ENCODE measurements at places on chromosomes 1 and 21. TPM values are rescaled to one million over a fixed set of nuclear protein-coding genes. Genes with fewer than 3 reads are reported as not detected.

RORC gene
- total RNA-seq: 0.23 TPM

CHIA gene
- total RNA-seq: not detected

SOX13 gene
- 6.7 TPM for total RNA-seq

TDRD5 gene
- 4.6 TPM for total RNA-seq

LCK gene
- 0.23 TPM for total RNA-seq

RHD gene
- total RNA-seq: 0.92 TPM

Measured in diencephalon (tissue), 1 donor.